ENCODE measurements at places on chromosomes 13 and 19.

DNA sequence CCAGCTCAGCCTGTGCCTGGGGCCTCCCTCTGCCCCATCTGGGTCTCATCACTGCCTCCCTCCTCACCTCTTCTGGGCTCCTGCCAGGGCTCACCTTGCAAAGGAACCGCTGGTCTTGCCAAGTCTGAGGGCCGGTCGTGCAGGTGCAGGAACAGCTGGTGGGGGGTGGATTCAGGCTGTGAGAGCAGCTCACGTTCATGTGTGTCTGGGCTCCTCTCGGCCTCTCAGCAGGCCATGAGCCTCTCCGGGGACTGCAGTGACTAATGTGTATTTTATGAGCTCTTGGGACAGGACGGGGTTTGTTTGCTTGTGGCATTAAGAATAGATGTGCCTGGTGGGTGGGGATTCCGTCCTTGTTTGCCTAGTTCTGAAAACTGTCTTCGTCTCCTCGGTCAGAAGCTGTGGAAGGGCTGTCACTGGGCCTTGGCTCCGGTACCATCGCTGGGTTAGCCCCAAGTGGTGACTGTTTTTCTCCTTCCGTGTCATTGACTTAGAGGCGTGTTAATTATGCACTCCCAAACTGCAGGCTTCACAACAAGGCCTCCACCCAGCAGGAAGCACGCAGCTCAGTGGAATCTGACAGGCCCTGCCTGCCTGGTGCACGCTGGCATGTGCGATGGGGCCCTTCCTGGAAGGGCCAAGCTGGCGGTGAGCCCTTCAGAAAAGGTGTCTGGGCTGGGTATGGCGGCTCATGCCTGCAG, 77.6 kb downstream of the KDM4B start:
- DNase-seq, result peak; percentile 54

DNA sequence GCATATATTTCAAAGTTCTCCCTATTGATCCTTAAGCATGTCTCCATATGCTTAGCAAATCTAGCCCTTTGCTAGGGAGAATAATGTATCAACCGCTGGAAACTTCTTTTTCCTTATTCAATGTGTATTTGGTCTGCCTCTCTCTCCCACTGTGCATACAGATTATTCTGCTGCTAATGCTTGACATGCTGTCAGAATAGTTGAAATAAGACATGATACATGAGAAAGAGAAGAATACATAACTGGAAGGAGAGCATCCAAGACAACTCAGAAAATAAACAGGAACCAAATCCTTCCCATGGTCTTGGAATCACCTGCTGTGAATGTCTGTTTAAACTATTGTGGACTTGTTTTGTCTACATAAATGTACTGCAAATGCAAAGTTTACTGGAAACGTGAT, 1103.0 kb downstream of the EFNB2 start:
- DNase-seq, result no peak

GRCh38 chr19:47623151-47623920, 14.4 kb downstream of the BICRA start:
- DNase-seq, result no peak

DNA sequence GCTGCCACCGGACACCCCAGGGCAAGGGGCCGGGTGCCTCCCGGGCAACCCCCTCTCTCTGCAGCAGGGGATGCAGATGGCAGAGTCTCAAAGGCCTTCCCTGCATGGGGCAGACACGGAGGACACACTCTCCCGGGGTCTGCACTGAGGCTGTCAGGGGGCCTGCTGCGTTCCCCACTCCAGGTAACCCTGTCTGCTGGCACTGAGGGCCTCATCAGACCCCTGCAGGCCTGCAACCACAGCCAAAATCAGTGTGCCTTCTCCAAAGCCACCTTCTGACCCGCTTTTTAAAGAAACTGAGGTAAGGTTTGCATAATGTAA, 93.9 kb downstream of the GNG7 start:
- DNase-seq, result no peak

GRCh38 chr19:6402837-6403608, 10.1 kb upstream of the GTF2F1 start:
- DNase-seq, result no peak

DNA sequence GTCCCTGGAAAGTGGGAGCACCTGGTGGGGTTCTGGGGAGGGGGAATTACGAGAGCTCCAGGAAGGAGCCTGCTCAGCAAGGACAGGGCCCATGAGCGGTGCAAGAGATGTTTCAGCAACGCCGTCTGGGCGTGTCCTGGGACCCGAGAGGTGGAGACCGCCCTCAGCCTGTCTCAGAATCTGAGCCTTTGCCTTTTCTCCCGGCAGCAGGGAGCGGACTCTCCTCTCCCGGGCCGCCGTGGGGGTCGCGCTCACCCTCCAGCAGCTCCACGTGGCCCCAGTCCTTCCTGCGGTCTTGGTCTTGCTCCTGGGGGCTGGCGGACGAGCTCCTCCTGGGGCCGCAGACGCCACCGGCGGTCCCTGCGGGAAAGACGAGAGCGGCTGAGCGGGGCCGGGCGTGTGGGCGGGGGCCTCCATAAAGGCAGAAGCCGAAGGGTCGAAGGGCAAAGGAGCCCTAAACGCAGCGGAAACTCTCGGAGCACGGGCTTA, 714 bp downstream of the POLRMT start:
- peak; percentile 28 for DNase-seq

GRCh38 chr13:71278512-71278911, 588.5 kb downstream of the DACH1 start:
- DNase-seq, result no peak

DNA sequence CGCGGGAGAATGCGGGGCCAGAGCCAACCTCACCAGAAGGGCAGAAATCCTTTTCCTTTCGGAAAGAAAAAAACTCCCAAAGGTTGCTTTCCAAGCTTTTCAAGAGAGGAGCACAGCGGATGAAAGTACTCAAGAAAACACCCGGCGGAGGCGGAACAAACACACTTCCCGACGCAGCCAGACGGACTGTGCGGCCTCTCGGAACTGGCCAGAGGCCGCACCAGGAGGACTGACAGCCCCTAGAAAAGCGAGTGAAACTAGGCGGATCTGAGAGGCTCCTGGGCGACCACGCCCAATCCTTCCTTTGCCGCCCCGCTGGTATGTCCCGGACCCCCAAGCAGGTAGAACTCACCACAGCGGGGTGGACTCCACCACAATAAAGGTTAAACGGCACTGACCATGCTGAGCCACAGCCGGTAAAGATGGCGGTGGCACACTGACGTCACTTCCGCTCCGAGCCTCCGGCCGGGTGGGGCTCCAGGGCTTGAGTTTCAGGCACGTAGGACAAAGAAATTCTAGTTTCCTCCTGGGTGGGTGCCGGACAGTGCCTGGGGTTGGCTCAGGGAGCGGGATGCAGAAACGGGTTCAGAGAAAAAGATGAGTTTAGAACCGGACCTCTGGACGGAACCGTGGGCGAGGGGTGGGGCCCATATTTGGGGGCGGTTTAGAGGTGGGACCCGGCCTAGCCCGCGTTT, at the start of gene ZNF562:
Gene ZNF562, minus strand, starts transcription at position 438 of the 695 bp plus-strand sequence. CDS start 14,356 bp downstream, outside the sequence.
- peak; percentile 72 for DNase-seq

DNA sequence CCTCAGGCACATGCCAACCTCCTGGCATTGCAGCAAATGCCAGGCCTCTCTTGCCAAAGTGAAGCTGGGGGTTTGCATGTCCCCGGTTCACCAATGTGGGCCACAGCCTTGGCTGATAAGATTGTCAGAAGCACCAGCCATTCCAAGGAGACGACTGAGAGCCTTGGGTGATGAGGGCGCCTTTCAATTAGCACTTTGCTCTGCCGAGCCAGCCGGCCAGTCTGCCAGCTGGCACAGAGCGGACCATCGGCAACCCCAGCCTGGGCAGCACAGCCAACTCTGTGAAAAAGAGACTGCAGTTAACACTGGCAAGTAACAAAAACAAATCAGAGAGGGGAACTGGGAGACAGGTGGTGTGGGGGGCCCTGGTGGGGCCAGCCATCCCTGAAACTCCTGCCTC, 67.3 kb downstream of the EFNB2 start:
- DNase-seq, result no peak

GRCh38 chr13:66528944-66529576, 701.1 kb downstream of the PCDH9 start:
- DNase-seq, result no peak

- DNase-seq, result no peak
Measured at GRCh38 chr19:19495614-19496603, 19.4 kb downstream of the TSSK6 start.

DNA sequence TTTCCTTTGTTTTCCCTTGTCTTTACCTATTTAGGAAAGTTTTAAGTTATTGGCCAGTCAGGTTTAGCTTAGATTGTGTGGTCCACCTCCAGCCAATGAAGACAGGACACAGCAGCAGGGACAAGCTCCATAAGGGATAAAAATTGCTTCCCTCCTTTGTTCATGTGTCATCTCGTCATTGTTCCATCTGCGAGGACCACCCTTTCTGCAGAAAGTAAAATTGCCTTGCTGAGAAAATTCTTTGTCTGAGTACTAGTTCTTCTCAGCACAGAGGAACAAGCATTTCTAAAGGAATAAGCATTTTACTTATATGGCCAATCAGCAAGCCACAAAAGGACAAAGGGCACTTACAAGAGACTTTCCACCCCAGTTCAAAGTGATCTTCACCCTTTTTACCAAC, 11.4 kb downstream of the ZNF560 start:
- DNase-seq, result no peak

- DNase-seq, result no peak
Measured at GRCh38 chr13:34006011-34006410, 188.1 kb downstream of the RFC3 start.

DNA sequence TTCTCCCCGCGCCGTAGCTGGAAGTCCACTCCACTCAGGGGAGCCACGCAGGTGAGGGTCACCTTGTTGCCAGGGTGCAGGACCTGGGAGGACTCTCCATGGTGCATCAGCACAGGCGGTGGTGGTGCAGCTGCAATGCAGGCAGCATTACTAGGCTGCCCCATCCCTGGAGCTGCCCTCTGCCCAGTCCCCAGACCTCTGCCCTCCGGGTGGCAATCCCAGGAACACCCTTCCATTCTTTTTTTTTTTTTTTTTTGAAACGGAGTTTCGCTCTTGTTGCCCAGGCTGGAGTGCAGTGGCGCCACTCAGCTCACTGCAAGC, 1.8 kb downstream of the A1BG start:
- no peak for DNase-seq

- DNase-seq, result peak; percentile 41
Measured at GRCh38 chr19:57560049-57560491, 407 bp upstream of the ZNF550 start.

- DNase-seq, result no peak
Measured at GRCh38 chr13:25347151-25347550, 24.6 kb upstream of the ATP8A2 start.

GRCh38 chr19:34692549-34692948, 15.1 kb downstream of the ZNF302 start:
- DNase-seq, result no peak

GRCh38 chr19:14476673-14477401, 1.7 kb upstream of the PTGER1 start:
- DNase-seq, result peak; percentile 52

DNA sequence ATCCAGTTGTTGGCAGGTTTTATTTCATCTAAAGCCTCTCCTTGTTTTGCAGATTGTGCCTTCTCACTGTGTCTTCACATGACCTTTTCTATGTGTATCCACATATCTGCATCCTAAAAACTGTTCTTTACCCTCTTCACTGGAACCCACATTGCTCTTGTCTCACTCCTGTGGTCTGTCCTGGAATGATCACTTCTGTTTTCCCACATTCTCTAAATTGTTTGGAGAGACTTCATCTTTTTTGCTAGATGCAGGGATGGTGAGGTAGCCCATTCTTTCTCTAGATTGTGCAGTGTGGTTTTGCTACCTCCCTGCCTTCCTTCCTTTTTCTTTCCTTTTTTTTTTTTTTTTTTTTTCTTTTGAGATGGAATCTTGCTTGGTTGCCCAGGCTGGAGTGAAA, 608.6 kb upstream of the MIR17HG start:
- DNase-seq, result no peak

GRCh38 chr19:57757941-57758340, 11.3 kb downstream of the ZNF776 start:
- no peak for DNase-seq

- no peak for DNase-seq
Measured at GRCh38 chr13:39226359-39226758, 188.1 kb downstream of the NHLRC3 start.

DNA sequence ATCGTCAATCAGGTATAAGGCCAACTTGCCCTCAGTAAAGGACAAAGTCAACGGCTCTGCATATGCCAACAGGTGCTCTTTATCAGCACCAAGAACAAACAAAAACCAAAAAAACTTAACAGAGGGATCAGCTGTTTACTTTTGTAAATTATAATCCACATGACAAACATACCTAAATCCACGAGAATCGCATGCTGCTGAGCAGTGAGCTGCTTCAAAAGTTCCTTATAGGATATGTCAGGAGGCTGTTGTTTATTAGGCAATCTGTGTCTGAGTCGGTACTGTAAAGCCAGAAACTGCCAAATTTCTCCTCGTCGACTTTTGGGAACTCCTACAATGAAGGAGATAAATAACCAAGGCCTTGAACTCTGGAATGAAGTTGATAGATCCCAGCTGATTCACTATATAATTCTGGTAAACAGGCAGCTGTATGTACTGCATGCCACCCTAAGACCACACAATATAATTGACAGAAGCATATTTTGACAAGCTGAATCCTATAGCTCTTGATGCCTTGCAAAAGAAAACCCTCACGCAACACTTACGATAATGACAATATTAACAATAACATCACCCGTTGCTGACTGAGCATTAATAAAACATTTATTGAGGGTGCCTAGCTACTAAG, 179.8 kb downstream of the TBC1D4 start:
- no peak for DNase-seq

Measured in NCI-H460 (cell line).